ENCODE measurements at places on chromosomes 16 and 17.

GRCh38 chr16:3317315-3317999 is 12.2 kb downstream of the ZNF75A start:
- DNase-seq: no peak

GRCh38 chr17:80261159-80261894 is 675 bp downstream of the RNF213 start:
- DNase-seq: no peak

DNA sequence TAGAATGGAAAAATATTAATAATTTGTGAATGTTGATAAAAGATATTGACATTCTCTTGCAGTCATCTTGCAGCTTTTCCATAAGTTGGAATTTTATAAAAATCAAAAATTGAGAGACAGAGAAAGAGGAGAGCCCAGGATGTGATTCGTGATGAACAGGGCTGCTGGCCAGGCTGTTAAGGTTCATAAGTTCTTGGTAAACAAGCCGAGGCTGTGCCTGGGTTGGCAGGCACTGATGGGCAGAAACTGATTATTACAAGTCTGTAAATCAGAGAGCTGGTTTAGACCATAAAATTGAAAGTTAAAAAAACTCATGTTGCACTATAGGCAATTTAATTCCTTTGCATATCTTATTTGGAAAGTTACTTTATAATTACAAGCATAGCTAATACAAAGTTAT is 533.7 kb downstream of the HAPSTR1 start:
- DNase-seq: no peak

GRCh38 chr16:53071748-53072301 is 17.0 kb downstream of the CHD9 start:
- DNase-seq: no peak

DNA sequence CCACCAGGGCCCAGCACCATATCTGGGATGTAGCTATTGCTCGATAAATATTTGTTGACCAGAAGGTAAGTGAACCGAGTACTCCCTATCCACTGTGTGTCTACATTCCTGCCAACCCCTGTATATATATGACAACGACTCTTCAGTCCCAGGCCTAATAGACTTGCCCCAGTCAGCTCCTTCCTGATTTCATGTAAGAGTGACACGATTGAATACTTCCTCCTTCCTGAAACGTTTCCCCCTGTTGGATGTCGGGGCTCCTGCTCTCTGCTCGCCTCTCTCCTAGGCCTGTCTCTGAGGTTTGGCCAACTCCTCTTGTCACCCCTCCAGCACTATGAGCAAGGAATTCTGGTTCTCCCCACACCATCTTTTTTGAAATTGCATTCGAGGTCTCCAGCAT is 178.9 kb downstream of the PRKCA start:
- DNase-seq: no peak

GRCh38 chr16:46713634-46714033 is 24.2 kb downstream of the ORC6 start:
- no peak for DNase-seq

Measured in pulmonary artery endothelial cell (primary cell).